ENCODE measurements at places on chromosomes 7 and 10. TPM values are rescaled to one million over a fixed set of nuclear protein-coding genes. Genes with fewer than 3 reads are reported as not detected.

DNA sequence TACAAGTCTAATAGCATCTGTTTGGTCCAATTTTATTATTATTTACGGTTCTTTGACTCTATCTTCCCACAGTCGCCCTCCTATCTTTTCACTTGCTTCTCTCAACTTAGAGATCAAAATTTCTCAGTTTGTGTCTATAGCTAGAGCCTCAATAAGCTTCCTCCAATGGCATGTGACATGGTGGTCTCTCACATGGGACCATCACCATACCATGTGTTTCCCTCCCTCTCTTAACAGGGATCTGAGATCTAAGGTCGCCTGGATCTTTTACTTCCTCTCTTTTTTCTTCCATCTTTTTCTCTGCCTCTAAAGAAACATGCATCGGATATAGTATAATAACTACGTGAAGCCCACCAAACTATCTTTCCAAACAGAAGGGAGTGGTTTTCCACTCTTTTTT is 1.8 kb downstream of the PKD2L1 start:
- no peak for DNase-seq

DNA sequence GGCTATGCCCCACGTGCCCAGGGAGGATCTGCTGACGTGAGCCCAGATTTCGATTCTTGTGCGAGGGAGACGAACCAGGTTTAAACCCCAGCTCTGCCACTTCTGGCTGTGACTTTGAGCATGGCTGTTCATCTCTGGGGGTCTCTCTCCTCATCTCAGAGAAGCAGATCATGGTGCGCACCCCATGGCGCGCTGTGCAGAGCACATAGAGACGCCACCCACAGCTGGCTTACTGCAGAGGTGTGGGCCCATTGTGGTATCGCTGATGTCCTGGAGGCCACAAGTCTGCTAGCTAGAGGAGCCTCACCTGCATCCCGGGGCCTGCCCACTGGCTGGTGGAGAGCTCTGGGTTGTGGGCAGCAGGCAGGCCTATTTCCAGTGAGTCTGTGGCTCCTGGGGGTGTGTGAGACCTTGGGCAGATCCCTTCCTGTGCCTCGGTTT is 140.5 kb downstream of the LHPP start:
- no peak for DNase-seq

Gene SYPL1
- total RNA-seq = 88.1 TPM

Gene PPP1R17
- not detected for total RNA-seq

Gene VPS50
- 32.5 TPM for total RNA-seq
